ENCODE measurements at places on chromosomes 7 and 10. TPM values are rescaled to one million over a fixed set of nuclear protein-coding genes. Genes with fewer than 3 reads are reported as not detected.

GRCh38 chr10:114083040-114083439 lies 39.4 kb downstream of the ADRB1 start:
- DNase-seq = no peak

Gene TLX1
- total RNA-seq = 3.4 TPM

Gene CYP26C1
- 0.24 TPM for total RNA-seq

DNA sequence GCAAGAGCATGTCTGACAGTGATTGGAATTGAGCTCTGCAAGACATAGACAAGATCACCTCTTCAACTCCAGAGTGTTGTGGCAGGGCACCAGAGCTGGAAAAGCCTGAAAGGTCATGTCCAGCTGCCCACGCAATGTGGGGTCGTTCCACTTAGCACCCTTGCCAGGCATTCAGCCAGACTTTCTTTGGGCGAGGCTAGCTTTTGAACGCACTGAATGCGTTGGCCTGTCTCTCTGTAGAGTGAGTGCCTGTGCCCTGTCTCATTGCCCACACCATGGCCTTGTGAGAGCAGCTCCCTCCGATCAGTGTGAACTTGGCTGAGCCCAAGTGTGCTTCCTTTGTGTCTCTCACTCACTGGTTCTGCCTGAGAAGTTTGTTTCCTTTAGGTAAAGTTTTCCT lies 23.3 kb downstream of the UBTD1 start:
- DNase-seq = no peak

Gene RNF32
- total RNA-seq = not detected

DNA sequence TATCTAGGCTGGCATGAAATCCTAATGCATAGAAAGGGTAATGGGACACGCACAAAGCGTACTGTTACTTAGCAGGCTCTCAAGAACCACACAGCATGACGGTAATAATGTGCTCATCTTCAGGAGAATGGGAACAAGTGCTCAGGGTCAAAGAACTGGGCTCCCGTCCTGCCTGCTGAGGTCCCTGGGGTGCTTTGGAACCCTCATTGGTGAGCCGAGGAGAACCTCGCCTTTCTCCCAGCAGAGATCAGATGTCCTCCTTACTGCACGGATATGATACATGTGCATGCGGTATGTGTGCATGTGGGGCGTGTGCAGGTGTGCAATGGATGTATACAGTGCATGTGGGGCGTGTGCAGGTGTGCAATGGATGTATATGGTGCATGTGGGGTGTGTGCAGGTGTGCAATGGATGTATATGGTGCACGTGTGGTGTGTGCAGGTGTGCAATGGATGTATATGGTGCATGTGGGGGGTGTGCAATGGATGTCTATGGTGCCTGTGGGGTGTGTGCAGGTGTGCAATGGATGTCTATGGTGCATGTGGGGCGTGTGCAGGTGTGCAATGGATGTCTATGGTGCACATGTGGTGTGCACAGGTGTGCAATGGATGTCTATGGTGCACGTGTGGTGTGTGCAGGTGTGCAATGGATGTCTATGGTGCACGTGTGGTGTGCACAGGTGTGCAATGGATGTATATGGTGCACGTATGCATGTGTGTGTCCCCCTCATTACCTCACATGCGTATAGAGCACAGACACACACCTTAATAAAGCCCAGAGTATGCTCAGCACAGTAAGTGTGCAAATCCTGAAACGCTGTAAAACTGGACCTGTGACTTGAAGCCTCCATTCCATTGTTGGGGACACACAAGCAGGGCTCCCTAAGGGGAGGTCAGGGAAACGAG lies 336.3 kb downstream of the PTPRN2 start:
- no peak for DNase-seq

Gene DEPP1
- total RNA-seq = 11.6 TPM

Measured in umbilical cord (tissue), 2 donors.